ENCODE measurements at places on chromosomes 16 and 17. TPM values are rescaled to one million over a fixed set of nuclear protein-coding genes. Genes with fewer than 3 reads are reported as not detected.

SLC35G6 gene
- total RNA-seq: not detected

CES1 gene
- 33.1 TPM for total RNA-seq

RAB37 gene
- 1.0 TPM for total RNA-seq

ABCA5 gene
- 3.4 TPM for total RNA-seq

VWA3A gene
- 0.08 TPM for total RNA-seq

EFNB3 gene
- total RNA-seq: 1.7 TPM

NPIPB13 gene
- 2.9 TPM for total RNA-seq

MYH3 gene
- total RNA-seq: 0.91 TPM

EVPL gene
- 17.5 TPM for total RNA-seq

SPEM1 gene
- 0.09 TPM for total RNA-seq

C17orf107 gene
- 0.30 TPM for total RNA-seq

Data from A549 treated with CpdA at 1 μM for 4 hours (cell line).